ENCODE measurements at places on chromosomes 16 and 17.

- peak; percentile 79 for DNase-seq
These were observed 41.4 kb upstream of the MMP2 start for GRCh38 chr16:55437625-55438024.

DNA sequence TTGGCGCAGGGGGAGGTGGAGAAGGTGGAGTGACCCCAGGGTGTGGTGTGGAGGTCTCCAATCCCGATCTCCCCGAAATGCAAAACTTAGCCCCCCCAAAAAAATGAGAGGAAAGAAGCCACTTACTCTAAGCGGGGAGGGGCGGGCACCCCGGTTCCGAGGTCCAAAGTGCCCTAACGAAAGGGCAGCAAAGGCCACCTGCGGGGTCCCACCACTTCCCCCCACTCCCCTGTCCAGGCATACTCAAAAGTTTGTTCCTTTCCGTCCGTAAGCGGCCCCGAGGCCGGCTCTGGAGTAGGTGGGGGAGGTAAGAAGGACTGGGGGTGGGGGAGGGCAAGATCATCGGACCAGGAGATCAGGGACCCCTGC lies 1.1 kb downstream of the TOX3 start:
- no peak for DNase-seq

GRCh38 chr17:51629232-51629631 lies 368.9 kb downstream of the UTP18 start:
- no peak for DNase-seq

GRCh38 chr17:11738151-11738550 lies 139.9 kb downstream of the DNAH9 start:
- no peak for DNase-seq

GRCh38 chr17:16418685-16419068 lies 3.3 kb downstream of the TRPV2 start:
- no peak for DNase-seq

DNA sequence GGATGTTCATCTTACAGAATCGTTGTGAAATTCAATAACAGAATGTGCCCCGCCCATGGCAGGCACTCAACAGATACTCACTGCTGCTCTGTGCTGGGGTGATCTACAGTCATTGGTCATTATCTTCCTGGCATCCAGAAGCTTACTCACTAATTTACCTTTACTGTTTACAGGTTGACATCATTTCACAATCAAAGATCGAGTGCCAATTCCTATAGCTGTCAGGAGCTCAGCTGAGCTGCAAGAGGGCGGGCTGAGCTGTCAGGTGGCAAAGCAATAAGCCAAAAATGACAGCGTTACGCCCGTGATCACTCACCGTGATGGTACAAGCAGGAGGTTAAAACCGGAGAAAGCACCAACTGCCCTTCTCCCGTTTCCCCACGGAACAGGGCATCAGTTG lies 51.2 kb downstream of the LITAF start:
- no peak for DNase-seq

DNA sequence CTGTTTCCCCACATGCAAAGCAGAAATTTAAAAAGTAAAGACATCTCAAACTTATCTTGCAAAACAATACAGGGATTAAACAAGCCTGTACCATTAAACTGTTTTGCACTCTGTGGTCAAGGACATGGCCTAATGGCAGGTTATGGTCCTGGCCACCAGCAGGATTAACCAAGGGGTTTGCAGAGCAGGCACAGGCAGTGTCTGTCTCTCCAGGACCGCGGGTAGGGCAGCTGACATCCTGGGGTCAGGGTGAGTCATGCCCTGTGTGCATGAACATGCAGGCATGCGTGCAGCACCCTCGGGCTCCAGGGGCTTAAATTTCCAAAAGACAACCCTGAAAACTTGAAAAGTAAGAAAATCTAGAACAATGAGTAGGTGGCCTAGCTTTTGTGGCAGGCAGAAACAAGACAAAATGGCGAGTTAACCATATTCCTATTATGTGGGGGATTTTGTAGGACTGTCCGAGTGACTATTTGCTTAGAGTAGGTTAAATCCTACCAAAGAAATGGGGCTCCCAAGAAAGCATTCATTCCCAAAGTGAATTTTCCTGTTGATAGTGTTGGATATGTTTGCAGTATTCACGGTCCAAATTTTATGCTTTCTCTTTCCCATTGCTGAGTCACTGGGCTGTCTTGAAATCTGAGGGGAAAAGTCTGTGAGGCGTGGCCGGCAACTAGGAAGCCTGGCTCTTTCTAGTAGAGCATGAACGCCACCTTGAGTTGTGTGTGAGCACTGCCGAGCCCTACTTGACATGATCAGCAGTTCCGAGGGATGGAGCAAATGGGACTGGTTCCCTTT lies 158.4 kb upstream of the FAM20A start:
- peak; percentile 91 for DNase-seq

- no peak for DNase-seq
These were observed 28.2 kb downstream of the SHISA6 start for GRCh38 chr17:11269210-11269609.

- DNase-seq = no peak
These were observed 74.1 kb upstream of the NKD1 start for GRCh38 chr16:50474138-50474537.

DNA sequence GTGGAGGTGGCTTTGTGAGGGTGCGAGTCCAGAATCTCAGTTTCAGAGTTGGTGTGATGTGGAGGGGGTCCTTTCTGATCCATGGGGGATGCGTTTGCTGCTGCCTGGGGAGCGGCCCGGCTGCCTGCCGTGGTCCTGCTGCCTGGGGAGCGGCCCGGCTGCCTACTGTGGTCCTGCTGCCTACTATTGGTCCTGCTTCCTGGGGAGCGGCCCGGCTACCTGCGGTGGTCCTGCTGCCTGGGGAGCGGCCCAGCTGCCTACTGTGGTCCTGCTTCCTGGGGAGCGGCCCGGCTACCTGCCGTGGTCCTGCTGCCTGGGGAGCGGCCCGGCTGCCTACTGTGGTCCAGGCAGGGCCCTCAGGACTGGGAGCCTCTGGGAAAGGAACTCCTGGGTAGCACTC lies 61.5 kb upstream of the ZNF750 start:
- DNase-seq = no peak

GRCh38 chr17:37725021-37725595 lies 19.8 kb downstream of the HNF1B start:
- DNase-seq = no peak

DNA sequence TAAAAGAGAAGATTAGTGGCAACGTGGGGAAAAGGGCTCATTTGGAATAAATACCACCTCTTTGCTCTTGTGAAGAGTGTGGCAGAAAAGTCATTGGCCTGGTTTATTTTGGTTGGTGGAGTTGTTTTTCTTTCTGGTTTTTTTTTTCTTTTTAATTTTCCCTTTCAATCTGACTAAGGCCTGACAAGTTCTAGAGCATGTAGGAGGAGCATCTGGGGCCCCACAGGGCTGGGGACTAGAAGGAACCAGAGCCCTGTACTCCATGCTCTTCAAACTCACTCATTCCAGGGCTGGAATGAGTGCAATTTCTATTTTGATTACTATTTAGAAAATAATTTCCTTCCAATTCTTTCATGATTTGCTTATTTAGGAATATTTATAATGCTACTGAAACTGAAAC lies 13.3 kb downstream of the IRX5 start:
- DNase-seq = no peak

GRCh38 chr17:35537601-35538141 lies at the start of gene SLFN12L:
Gene SLFN12L (minus strand): TSS chr17:35537678. CDS start chr17:35522364, 15,314 bp downstream.
- no peak for DNase-seq

- no peak for DNase-seq
These were observed 52.7 kb downstream of the ZNF18 start for GRCh38 chr17:11944587-11944986.

DNA sequence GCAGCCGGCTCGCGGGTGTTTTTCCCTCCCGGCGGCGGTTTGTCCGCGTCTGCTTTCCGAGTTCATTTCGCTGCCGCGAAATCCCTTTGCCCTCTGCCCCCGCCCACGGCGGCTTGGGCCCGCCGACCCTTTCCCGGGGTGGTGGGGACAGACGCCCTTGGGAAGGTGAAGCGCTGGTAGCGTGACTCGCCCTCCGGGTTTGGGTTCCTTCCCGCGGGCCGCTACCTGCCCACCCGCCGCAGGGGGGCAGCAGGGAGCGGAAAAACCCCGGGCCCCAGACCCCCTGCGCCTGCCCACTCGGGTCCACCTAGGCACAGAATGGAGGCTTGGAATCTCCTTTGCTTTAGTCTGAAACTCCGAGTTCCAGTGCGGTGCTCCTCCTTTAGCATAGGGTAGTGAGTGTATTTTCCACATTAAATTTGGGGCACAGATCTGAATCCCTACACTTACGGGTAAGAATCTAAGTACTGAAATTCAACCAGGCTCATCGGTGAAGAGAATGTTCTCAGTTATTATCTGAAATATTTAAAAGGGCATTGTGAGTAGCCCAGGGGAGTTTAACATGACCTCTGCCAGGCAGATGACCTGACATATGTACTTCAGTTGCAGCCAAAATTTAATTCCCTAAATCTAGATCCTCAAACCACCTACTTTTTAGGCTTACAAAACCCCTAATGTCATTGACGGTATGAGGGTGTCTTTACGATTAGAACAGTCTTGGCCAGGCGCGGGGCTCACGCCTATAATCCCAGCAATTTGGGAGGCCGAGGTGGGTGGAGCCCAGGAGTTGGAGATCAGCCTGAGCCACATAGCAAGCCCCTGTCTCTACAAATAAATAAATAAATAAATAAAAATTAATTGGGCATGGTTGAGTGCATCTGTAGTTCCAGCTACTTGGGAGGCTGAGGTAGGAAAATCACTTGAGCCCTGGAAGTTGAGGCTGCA lies 1.0 kb downstream of the NME2 start:
- DNase-seq = peak; percentile 91

DNA sequence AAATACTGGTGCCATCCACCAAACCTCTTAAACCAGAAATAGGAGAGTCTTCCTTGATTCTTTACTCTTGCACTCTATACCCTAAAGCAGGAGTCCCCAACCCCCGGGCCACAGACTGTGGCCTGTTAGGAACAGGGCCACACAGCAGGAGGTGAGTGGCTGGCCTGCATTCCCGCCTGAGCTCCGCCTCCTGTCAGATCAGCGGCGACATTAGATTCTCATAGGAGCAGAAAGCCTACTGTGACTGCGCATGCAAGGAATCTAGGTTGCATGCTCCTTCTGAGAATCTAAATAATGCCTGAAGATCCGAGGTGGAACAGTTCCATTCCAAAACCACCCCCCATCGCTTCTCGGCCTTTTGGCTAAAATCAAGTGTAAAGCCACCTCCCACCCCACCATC lies 30.3 kb upstream of the SRCIN1 start:
- DNase-seq = no peak

DNA sequence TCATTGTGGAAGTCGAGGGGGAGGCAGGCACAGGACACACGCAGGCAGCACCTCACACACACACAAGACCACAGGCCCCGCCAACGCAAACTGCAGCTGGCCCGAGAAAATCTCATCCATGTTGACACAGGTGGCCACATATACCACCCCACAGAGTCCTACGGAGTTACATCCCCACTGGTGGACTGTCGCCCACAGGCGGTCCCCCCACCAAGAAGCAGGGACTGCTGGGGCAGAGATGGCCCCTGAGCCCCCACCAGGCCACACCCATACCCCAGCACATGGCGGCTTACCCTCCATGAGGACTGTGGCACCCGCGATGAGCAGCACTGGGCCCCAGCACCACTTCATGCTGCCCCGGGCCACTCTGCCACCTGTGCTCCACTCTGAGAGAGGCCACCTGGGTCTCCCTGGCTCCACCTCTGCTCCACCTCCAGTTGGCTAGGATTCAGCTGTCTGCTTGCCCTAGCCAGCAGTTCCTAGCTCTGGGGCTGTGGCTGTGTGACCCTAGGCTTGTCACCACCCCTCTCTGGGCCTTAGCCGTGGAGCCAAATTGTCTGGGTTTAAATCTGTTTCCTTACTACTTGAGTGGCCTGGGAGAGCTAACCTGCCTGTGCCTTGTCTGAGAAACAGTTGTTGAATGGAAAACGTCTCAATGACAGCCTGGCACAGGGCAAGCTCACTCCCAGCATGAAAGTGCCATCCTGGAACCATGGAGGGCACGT lies at the start of gene PRSS53:
TSS of gene PRSS53 (minus strand) at position 485 of the 725 bp plus-strand sequence. CDS start at position 351, 134 bp downstream.
- DNase-seq = no peak

- no peak for DNase-seq
These were observed 14.9 kb downstream of the ZNHIT3 start for GRCh38 chr17:36501351-36501750.

DNA sequence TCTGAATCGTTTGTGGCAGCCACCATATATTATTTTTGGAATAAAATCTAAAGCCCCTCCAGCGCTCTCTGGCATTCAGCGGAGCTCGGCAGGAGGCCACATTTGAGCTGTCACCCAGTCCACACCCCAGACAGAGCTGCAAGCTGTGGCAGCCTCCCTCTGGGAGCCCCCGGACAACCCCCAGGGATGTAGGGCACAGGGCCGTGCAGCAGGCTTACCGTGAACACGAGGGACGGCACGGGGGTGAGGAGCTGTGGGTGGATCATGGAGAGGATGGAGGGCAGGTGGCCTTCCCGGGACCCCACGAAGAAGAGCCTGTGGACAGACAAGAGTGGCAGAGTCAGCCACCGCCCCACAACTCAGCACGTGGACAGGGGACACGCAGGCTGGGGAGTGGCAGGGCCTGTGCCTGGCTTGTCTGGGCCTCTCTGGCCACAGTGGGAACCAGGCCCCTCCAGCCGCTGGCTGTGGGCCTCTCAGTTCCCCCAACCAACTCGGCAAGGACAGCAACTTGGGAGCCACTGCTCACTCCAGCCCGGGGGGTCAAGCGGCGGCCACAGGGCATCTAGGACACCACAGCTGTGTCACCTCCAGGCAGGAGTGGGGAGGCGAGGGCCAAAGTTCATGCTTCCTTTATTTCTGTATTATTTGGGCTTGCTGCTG lies 31.5 kb downstream of the SLC7A5 start:
- no peak for DNase-seq

DNA sequence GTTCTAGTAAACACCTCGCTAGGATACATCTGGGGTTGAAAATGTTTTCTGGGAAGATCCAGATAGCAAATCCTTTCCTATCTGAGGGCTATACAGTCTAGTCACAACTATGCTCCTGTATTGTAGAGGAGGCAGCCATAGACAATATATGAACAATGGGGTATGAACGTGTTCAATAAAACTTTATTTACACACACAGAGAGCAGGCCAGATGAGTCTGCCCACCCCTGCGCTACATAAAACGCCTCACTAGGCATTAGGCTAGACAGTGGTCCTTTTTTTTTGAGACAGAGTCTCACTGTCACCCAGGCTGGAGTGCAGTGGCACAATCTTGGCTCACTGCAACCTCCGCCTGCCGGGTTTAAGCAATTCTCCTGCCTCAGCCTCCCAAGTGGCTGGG lies 11.1 kb downstream of the USP36 start:
- DNase-seq = no peak

GRCh38 chr17:67322042-67322787 lies 44.2 kb downstream of the PSMD12 start:
- DNase-seq = no peak

GRCh38 chr17:60914078-60914477 lies 236.4 kb downstream of the BCAS3 start:
- no peak for DNase-seq

DNA sequence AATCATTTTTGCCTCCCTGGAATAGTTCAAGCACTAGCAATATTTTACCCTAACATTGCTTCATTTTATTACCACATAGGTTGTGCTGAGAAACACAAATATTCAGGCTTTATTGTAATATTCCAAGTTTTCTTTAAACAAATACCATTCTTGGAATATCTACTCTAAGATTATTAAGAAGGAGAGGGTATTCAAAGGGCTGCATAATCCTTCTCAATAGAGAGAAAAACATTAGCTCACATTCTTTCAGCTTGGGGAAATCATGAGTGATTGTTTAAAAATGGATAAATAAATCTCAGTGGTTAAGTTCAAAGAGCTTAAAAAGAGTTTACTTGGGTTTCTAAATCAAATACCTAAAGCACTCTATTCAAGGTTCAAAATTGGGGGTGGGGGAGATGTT lies 111.9 kb upstream of the CORO6 start:
- no peak for DNase-seq

GRCh38 chr17:10156948-10157607 lies 41.3 kb downstream of the GAS7 start:
- DNase-seq = no peak

GRCh38 chr17:16926571-16927451 lies 45.1 kb downstream of the TNFRSF13B start:
- DNase-seq = no peak
